ENCODE measurements at places on chromosomes 6 and 20.

DNA sequence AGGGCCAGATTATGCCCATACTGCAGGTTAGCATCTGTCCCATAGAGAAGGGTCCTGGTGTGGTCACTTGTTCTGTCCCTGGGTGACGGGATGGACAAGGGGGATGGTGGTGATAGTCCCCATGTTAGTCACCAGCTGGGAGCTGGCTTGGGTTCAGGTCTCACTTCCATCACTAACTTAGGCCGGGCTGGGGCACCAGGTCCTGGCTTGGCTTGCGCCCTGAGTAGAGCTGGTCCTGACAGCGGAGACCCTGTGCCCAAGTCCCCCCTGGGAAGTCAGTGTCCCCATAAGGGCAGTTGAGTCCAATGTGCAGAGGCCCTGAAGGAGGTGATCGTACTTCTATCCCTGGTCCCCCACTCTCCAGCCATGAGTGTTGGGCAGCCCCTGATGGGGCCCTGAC, 52.6 kb downstream of the ANKRD60 start:
- DNase-seq = no peak

DNA sequence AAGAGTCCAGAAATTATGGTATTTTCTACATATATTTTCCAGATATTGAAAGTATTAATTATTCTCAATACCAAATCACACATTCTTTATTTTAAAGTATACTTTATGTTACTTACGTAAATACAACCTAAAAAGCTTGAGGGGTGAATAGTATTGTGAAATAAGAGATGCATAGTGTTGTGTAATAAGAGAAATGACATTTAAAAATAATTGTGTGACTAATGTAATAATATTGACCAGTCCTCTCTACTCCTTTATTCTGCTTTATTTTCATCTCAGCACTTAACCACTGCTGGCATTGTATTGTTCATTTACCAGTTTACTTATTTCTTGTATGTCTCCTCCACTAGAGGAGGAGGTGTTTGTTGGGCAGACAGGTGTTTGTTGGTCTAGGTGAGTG, 135.6 kb downstream of the EYA4 start:
- DNase-seq = no peak

DNA sequence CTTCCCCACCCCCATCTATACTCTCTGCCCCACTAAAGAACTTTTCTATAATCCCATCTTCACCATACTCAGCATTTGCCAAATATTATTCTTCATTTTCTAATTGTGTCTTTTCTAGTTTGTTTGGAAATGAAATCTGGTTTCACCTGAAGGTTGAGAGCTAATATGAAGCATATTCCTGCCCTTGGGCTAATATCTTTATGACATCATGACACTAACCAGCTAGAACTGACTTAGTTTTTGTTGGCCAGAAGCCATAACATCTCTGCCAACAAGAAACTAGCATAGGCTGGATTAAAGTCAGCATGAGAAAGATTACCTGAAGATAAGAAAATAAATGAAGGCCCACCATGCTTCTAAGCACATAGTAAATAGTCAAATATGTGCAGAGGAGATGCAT, 16.7 kb downstream of the UNC5CL start:
- DNase-seq = no peak

DNA sequence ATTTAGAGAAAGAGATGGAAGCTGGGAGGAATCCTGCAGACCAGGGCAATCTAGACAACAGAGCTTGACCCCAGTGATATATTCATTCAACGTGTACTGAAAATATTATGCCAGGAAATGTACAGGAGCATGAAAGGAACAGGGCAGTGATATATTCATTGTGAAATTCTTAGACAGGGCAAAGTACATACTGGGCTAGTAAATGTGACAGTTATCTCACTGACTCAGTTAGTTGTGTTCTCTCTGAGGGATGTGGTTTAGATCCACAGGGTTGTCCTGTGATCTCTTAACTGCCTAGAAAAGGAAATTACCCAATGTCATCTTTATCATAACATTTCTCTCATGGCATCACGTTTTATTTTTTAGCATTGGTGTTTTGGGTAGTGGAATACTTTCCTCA, 891.3 kb downstream of the EYS start:
- no peak for DNase-seq

DNA sequence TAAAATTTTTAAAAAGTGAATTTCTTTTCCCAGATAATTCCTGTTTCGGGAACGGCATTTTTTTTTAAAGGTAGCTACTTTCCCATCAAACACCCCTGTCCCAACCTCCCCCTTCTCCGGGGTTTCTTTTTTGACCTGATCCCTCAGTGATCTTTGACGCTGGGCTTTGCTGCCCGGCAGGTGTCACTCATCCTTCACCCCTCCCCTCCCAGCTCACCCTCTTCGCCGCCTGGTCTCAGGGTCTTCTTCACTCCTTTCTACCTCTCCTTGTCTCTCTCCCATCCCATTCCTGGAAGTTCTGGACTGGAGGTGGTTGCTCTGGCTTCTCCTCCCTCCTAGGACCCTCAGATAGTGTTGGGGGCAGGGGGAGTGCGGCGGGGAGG, 329 bp upstream of the GPR6 start:
- DNase-seq = no peak

All from CD4-positive, alpha-beta T cell treated with Interleukin-4 for 4 hours (primary cell).